Activated CD4-positive, CD25-positive, alpha-beta regulatory T cell (primary cell): ENCODE measurements at places on chromosomes 1 and 21.

DNA sequence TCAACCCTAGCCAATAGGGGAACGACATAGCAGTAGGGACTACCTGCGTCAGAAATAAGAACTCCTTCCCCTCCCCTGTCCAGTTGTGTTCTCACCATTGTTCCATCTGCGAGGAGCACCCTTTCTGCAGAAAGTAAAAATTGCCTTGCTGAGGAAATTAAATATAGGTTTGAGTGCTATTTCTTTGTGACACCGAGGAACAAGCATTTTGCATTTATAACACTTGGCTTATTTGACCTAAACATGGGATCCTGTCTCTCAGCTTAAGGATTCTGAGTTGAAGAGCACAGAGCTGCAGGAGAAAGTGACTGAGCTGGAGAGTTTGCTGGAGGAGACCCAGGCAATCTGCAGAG is 10.7 kb upstream of the SH3BGRL3 start:
- no peak for DNase-seq

DNA sequence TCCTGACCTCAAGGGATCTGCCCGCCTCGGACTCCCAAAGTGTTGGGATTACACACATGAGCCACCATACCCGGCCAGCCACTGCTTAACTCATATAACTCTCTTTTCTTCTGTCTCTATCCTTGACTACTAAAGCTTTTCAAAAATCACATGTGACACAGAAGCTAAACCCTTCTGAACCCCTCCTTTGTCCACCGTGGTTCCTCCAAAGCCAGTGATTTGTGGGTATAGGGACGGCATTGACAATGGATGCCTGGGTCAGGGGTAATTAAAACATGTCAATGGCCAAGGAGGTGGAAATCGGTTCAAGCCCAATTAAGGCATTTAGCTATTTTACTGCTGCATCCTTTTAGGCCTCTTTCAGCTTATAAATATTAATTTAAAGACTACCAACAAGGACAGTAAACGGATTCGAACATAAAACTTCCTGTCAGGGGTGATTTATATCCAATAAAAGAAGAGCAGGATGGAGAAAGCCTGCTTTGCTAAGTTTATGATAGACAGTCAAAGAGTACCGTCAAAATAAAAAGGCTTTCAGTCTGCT is 242.3 kb downstream of the GPATCH2 start:
- no peak for DNase-seq

DNA sequence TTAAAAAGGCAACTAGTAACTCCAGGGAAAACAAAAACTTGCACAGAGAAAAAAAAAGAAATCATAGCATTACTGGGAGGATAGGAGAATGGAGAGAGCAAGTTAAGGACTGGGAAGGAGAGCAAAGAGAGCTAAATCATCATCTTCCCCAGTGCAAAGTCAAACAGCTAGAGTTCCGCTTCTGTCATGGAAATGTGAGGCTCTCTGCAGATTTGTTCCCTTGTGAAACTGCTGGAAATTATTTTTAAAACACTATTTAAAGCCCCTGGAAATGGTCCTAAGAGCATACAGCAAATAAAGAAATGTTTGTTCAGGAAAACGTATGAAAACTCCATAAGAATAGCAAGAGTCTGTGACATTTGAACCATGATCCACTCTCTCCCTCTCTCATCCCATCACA is 64.6 kb downstream of the CAMK2N1 start:
- DNase-seq = no peak

- no peak for DNase-seq
These were observed 5.1 kb upstream of the SMIM1 start for GRCh38 chr1:3767328-3767925.

- DNase-seq = no peak
These were observed 1.4 kb downstream of the TNNT2 start for GRCh38 chr1:201376107-201376463.

- no peak for DNase-seq
These were observed 17.7 kb downstream of the TCHHL1 start for GRCh38 chr1:152071123-152071522.

- peak; percentile 60 for DNase-seq
These were observed at the start of gene CDC14A for GRCh38 chr1:100352267-100353070. CDC14A (plus strand) TSS chr1:100352506; CDS start chr1:100352955, 449 bp downstream.

GRCh38 chr1:19043579-19044443 is 87.3 kb upstream of the IFFO2 start:
- DNase-seq = no peak

DNA sequence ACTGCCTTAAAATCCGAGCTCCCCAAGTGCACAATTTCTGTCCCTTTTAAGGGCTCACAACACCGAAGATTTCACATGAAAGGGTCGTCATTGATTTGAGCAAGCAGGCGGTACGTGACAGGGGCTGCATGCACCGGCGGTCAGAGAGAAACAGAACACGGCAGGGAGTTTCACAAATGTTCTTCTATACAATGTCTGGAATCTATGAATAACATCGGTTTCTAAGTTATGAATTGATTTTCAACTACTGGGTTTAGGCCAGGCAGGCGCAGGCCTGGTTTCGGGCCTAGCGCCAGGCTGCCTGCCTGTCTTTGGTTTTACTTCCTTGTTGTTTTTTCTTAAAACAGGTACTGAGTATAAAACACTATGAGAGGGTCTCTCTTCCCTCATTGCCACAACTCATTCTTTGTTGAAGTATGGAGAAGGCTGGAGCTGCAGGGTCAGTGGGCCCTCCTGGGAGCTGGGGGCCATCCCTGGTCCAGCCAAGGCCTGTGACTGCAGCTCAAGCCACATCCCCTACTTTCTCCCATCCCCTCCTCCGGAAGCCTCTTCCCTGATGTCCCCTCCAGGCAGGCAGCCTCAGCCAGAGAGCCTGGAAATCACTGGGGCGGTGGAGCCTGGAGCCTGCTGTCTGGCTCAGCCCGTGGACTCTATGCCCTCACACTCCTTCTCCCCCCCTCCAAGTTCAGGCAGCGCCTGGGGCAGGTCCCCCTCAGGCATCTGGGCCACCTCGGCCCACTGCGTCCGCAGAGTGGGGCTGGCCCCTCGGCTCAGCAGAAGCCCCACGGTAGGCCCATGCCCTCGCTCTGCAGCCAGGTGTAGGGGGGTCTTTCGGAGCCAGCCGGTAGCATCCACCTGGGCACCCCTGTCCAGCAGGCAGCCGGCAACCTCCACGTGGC is 2.4 kb downstream of the ANKRD65 start:
- DNase-seq = no peak

GRCh38 chr1:109892561-109893368 is 17.9 kb upstream of the CSF1 start:
- no peak for DNase-seq

GRCh38 chr21:41636636-41637630 is 129.0 kb upstream of the TMPRSS2 start:
- DNase-seq = no peak

GRCh38 chr1:156923670-156924477 is 3.4 kb downstream of the LRRC71 start:
- no peak for DNase-seq

DNA sequence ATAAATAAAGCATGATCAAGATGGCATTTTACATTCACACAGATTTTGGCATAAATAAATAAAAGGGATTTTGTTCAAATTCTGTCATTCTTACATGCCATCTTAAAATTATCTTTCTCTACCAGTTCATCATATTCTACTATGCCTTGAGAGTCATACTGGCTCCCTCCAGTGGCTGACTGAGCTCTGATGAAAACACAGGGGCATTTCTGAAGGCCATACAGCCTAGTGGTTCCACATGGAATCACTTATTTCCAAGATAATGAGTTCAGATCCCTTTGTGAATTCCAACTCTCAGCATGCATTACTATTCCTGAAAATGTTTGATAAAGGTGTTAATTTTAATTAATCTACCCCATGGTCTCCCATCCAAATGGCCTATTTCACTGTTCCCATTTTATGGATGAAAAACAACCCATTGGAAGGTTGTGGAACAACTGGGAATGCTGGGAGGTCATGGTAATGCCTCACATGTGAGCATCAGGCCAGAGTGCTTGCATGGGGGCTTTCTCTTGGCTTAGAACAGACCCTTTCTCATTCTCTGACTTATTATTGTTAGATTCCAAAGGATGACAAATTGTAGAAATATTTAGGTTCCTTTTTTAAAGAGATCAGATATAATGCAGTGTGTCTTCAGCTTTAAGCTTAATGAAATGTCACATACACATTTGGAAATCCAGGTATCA is 622.4 kb upstream of the PKN2 start:
- DNase-seq = no peak

- no peak for DNase-seq
These were observed 178.5 kb downstream of the ZC3H11B start for GRCh38 chr1:219434285-219434922.

DNA sequence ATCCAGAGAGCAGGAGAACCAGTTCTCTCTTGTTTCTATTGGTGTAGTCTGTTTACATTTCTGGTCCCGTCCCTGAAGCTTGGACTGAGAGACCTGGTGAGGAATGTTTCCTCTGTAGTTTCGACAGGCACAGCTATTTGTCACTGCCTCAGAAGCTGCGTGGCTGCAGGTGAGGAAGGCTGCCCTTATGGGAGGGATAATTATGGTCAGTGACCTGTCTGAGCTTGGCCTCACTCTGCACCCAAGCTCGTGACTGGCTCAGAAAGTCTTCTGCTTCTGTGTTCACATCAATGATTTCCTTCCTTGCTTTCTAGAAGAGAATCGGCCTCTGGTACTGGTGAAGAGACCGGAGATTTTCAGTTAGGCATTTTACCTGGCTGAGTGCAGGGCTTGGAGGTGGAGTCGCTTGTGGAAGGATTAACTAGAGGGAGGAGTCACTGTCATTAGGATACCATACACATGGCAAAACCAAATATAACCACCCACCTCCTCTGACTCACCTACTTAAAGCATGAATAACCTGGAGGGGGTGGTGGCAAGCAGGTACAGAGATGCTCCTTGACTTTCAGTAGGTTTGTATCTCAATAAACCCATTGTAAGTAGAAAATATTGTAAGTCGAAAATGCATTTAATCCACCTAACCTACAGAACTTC is 19.9 kb upstream of the WDR26 start:
- no peak for DNase-seq

DNA sequence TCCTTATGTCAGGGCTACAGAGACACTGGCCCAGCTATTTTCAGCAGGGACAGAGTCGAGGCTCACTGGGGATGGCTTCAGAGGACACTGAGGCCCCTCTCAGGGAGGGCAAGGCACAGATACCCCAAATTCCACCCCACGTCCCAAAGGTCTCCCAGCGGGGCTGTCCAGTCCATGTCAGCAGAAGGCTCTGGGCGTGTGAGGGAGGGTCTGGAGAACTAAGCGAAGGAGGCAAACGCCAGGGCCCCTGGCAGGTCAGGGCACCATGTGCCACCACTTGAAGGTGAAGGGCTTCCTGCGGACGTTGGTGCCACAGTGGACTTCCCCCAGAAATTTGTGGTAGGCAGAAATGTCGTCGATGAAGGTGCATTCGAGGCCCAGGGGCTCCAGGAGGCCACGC is 15.0 kb upstream of the SDHB start:
- DNase-seq = no peak

GRCh38 chr1:223515926-223516325 is 122.7 kb downstream of the CCDC185 start:
- no peak for DNase-seq

- peak; percentile 58 for DNase-seq
These were observed 479 bp upstream of the ACADM start for GRCh38 chr1:75723989-75724471.

- no peak for DNase-seq
These were observed 103.3 kb downstream of the GDAP2 start for GRCh38 chr1:117826119-117826518.

- no peak for DNase-seq
These were observed 99.6 kb downstream of the DTL start for GRCh38 chr1:212135166-212135565.

DNA sequence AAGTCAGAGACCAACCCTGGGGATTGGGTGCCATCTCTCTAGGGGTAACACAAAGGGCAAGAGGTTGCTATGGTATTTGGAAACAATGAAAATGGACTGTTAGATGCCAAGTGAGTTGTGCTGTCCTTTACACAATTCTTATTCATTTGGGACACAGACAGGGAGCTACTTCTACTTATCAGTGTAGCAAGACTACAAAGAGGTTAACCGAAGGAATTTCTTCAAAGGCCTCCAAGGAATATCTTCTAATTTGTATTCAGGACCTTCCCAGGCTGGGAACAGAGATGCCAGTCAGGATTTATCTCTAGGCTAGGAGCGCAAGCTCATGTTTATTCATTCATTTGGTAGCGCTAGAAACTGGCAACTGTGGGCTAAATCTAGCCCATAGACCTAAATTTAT is 2.6 kb downstream of the NAXE start:
- DNase-seq = no peak

GRCh38 chr1:26616881-26617280 is 78.9 kb upstream of the ARID1A start:
- DNase-seq = no peak

DNA sequence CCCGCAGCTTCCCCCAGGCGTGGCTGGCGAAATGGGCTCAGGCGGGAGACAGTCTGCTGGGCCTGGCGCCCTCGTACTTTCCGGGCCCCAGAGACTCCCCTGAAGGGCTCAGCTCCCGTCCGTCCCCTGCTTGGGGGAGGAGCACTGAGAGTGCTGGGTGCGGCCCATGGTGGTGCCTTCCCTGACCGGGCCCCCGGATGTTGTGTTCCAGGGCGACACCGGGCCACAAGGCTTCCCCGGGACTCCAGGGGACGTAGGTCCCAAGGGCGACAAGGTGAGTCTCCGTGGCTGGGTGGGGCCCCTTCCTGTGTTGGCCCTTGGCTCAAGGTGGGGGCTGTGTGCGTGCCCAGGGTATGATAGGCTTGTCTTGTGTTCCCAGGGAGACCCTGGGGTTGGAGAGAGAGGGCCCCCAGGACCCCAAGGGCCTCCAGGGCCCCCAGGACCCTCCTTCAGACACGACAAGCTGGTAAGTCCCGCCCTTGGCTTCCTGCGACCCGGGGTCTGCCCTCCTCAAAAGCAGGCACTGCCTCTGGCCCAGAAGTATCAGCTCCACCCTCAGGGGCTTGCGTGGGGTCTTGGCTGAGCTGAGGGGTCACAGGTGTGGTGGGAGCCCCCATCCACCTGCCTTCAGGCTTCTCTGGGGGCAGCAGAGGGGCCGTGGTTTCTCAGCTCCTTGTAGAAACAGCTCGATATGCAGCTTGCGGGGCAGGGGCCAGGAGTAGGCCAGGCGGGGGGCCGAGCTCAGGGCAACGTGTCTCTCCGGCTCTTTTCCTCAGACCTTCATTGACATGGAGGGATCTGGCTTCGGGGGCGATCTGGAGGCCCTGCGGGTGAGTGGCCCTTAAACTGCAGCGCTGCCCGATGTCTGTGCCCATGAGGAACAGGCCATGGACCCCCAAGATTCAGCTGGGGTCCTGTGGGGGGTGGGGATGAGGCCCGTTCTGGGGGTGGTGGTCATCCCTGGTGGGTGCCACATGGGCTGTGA is 62.3 kb downstream of the SLC19A1 start:
- DNase-seq = no peak

GRCh38 chr1:117268535-117269455 is 58.1 kb upstream of the VTCN1 start:
- DNase-seq = no peak

DNA sequence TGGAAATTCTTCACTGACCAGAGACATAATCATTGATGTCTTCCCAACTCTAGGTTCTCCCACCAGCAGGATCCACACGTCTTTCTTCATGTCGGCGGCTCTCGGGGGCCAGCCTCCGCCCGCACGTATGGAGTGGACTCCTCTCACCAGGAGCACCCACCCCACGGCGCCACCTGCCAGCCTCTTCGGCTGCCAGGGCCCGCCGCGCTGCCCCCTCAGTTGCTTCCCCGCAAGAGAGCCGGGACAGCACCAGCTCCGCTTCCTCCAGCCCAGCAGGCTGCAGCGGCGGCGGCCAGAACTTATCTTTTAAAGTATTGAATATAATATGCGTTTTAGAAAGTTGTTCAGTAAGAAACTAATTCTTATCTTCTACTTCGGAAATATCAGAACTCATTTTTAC is 273.5 kb downstream of the LIPI start:
- no peak for DNase-seq

GRCh38 chr1:17777818-17778217 is 22.7 kb downstream of the ACTL8 start:
- DNase-seq = no peak
